Suppressor macrophage treated with lipopolysaccharide for 1 hour (primary cell): ENCODE measurements at places on chromosomes 5 and 9.
A peak's percentile ranks its signal among the peaks of the same experiment; 100 is the strongest.

- DNase-seq, result peak; percentile 32
Measured at GRCh38 chr5:66727630-66728029, 131.4 kb downstream of the MAST4 start.

GRCh38 chr9:98964911-98965336, 21.2 kb downstream of the COL15A1 start:
- DNase-seq, result no peak

GRCh38 chr5:147863454-147864158, 14.9 kb upstream of the SCGB3A2 start:
- peak; percentile 29 for DNase-seq

- DNase-seq, result no peak
Measured at GRCh38 chr5:176792655-176793342, 17.6 kb upstream of the UNC5A start.

GRCh38 chr5:163407034-163407655, 30.2 kb upstream of the CCNG1 start:
- peak; percentile 55 for DNase-seq
